Activated CD4-positive, alpha-beta T cell treated with anti-CD3 and anti-CD28 coated beads, Interleukin-2, amount 10 ng/mL, durations not matched to agents 7 days and 5 days (primary cell): ENCODE measurements at places on chromosomes 7 and 10. TPM values are rescaled to one million over a fixed set of nuclear protein-coding genes. Genes with fewer than 3 reads are reported as not detected.
A peak's percentile ranks its signal among the peaks of the same experiment; 100 is the strongest.

GRCh38 chr10:16049782-16050181 lies 189.5 kb upstream of the MINDY3 start:
- DNase-seq: no peak

- DNase-seq: no peak
These were observed 9.3 kb downstream of the NOD1 start for GRCh38 chr7:30469303-30469702.

- peak; percentile 32 for DNase-seq
These were observed 61.4 kb upstream of the PPP1R3C start for GRCh38 chr10:91694170-91694794.

- no peak for DNase-seq
These were observed 100.0 kb downstream of the MTERF1 start for GRCh38 chr7:91780521-91780920.

DNA sequence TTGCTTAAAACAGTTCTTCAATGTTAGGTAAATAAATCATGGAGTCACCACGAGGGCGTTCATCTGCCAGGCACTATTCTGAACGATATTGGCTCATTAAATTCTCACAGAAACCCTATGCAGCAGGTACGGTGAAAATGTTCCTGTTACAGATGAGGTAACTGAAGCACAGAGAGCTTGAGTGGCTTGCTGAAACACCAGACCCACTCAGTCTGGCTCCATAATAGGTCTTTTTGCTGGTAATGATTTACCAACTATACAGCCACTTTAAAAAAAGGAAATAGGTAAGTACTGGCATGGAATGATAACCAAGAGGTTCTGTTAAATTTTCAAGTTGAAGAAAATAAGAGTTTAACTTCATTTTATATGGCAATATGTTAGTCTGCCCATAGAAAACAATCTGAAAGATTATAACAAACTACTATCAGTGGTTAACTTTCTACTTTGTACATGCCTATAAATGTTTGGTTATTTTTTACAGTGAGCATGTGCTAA lies 1.3 kb upstream of the TM9SF3 start:
- no peak for DNase-seq

GRCh38 chr7:47373871-47374451 lies 207.9 kb downstream of the TNS3 start:
- DNase-seq: no peak

GRCh38 chr10:97136756-97137155 lies 49.0 kb downstream of the SLIT1 start:
- no peak for DNase-seq

DNA sequence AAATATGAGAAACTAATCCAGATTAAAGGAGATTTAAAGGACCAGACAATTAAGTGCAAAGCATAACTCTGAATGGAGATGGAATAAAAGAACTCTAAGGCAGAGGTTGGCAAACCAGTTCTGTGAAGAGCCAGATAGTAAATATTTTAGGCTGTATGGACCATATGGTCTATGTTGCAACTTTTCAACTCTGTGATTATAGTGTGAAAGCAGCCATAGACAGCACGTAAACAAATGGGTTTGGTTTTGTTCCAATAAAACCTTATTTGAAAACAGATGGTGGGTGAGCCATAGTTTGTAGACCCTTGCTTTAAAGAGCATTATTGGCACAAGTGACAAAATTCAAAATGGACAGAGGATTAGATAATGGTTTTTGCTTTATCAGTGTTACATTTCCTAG lies 884.1 kb downstream of the CCSER2 start:
- no peak for DNase-seq

GRCh38 chr10:7626283-7626682 lies 40.5 kb downstream of the ITIH5 start:
- DNase-seq: no peak

DNA sequence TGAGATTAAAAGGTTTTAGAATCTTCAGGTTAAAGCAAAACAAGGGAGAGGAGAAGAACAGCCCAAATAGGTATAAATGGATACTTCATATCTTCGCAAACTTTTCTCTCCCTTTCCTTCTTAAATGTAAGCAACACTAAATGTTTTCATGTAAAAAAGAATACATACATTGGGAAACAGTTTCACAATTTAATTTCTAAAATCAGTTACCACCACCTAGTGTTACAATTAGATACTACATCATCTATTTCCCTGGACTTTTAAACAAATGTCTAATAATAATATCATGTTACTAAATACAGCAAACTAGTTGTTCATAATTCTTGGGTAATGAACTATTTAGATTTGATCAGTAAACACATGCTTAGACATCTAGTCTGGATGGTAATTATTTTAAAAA lies 35.8 kb downstream of the MINDY3 start:
- no peak for DNase-seq

GRCh38 chr10:29949411-29950011 lies 109.9 kb downstream of the JCAD start:
- DNase-seq: no peak

GRCh38 chr10:99996671-99997648 lies 12.8 kb downstream of the DNMBP start:
- DNase-seq: no peak

DNA sequence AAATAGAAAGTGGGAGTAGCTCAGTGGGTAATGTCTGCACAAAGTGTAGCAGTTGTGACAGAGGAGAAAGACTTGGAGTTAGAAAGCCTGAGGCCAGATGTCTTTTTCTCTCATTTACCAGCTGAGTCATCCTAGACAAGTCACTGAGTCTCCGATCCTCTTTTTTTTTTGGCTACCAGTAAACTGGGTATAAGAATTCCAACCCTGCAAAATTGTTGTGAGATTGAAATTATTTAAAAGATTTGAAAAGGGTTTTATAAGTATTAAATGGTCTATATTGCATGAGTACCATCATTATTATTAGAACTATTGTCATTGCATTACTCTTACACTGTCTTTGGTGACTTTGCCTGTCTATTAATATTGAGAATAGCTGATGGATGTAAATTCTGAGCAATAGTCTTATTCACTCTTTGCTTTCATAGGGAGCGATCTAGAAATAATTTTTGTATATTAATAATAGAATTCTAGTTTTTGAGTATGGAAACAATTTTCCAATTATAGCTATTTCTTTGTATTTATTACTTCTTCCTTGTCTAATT lies 74.0 kb downstream of the ARID5B start:
- no peak for DNase-seq

GRCh38 chr10:123604506-123604905 lies 61.6 kb upstream of the GPR26 start:
- DNase-seq: no peak

GRCh38 chr10:71486484-71487114 lies 89.9 kb downstream of the CDH23 start:
- peak; percentile 29 for DNase-seq

GRCh38 chr7:132150711-132151110 lies 425.6 kb downstream of the PLXNA4 start:
- no peak for DNase-seq

GRCh38 chr7:121214657-121215056 lies 114.1 kb upstream of the WNT16 start:
- DNase-seq: no peak

- DNase-seq: no peak
These were observed 21.0 kb downstream of the OR2F1 start for GRCh38 chr7:143975617-143976016.

GRCh38 chr10:24467605-24468004 lies 256.1 kb downstream of the ARHGAP21 start:
- no peak for DNase-seq

DNA sequence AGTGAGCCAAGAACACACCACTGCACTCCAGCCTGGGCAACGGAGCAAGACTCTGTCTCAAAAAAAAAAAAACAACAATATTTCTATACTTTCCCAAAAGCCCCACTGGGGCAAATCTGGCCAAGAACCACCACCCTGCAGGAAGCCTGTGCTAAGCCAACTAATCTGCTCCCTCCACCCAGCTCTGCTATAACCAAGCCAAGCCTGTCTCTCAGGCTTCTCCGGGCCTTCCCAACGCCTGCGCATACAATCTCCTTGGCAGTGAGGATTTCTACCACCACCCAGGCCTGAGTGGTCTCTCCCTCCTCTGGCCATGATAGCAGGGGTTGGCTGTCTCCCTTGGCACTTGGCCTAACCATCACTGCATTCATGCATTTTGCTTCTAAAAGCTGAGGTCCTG lies 14.2 kb downstream of the DDX56 start:
- no peak for DNase-seq

GRCh38 chr10:83542774-83543411 lies 596.4 kb upstream of the GHITM start:
- DNase-seq: no peak

DNA sequence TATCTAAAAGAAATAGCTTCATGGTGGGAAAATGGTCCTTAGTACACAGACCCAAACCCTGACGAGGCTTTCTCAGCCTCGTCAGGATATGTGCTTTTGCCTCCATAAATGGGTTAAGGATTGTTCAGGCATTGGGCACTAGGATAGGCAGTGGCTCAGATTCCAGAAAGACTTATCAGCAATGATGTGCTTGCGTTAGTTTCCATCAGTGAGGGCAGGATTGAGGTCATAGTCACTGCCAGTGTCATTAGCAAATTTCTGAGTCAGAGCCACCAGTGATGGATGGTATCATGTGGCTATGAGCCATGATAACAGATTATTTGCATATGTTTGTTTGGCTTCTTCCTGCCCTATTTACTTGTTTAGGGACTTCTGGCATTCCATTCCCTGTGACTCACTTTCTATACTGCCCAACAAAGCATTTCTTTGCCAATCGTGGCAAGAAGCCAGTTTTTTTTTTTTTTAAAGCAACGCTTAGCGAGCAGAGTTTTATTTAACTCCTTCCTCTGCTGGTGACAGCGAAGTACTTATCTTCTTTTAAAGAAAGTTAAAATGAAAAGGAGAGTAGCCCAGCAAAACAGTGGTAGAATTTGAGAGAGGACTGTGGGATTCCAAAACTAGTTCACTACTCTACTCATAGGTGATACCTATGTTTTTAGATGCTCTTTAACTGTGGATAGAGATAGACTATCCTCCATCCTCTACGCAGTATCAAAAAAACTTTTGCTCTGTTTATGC lies 44.4 kb downstream of the MYPN start:
- no peak for DNase-seq

DNA sequence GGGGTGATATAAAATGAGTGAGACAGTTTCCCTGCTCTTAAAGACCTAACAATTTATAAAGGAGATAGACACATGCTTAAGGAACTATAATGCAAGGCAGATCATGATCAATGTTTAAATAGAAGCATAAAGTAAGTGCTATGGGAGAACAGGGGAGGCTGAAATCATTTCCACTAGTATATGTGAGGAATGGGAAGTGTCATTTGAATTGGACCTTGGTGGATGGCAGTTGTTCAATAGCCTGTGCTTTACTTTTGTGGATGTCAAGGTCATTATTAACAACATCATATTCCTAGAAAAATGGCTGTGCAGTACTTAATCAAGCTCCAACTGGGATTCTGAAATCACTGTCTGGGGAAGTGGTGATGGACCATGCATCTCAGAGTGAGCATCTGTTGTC lies 14.7 kb downstream of the NPY start:
- DNase-seq: no peak

GRCh38 chr7:11492307-11492706 lies 339.7 kb downstream of the THSD7A start:
- DNase-seq: no peak

DNA sequence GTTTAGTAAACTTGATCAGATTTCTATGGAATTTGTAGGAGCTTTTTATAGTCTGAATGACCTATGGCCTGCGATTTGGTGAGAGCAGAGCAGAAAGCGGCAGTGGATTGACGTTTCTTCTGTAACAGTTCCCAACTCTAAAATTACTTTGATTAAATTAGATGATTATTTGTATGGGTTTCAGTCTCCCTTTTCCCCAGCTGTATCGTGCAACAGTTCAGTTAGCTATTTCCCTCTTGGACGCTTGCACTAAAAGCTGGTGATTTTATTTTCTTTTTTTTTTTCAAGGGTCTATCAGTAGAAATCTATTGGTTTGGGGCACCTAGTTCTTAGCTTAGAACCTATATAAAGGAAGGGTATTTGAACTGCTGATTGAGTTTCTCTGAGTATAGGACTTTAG lies 6.8 kb downstream of the AHCYL2 start:
- no peak for DNase-seq

Gene SNX13
- 25.3 TPM for total RNA-seq

Gene MDFIC
- 91.2 TPM for total RNA-seq

Gene GALNT17
- total RNA-seq: not detected

Gene PODXL
- total RNA-seq: 0.97 TPM

Gene MPLKIP
- 30.9 TPM for total RNA-seq

Gene SEMA3E
- total RNA-seq: not detected

Gene SLC13A1
- total RNA-seq: not detected

Gene LMBR1
- total RNA-seq: 38.8 TPM

Gene TEX47
- not detected for total RNA-seq

Gene DNAH11
- total RNA-seq: 1.3 TPM

Gene ZNF804B
- not detected for total RNA-seq

Gene GNGT1
- total RNA-seq: not detected

Gene LRRC18
- not detected for total RNA-seq
